ENCODE measurements at places on chromosomes 12 and 14.

DNA sequence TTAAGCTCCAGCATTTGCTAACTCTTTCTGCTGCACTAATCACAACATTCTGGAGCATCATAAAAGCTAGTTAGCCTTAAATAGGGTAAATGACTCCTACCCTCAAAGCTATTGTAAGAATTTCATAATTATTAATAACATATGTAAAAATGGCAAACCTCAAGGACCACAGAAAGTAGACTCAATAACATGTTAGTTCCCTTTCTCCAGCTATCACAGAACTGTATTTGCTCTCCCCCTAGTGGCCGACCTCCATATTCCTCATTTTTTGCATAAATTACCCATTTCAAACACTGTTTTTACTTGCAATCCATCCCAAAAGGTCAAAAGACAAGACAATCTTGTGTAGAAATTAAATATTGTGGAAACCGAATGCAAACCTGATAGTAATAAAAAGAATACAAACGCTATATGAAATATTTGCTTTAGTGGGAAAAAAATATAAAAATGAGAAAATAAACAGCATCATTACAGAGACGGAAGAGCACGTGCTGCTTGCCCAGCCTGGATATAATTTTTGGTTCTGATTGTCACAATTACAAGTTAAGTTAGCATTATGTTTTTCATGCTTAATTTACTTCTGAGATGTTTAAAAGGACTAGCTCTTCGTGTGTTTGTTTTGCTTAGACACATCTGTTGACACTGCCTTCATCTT is 97.9 kb downstream of the RERGL start:
- peak; percentile 52 for DNase-seq

- DNase-seq = no peak
Observed at GRCh38 chr12:29088611-29089219, 60.4 kb upstream of the FAR2 start.

- DNase-seq = no peak
Observed at GRCh38 chr12:12947902-12948301, 4.1 kb downstream of the GPRC5D start.

DNA sequence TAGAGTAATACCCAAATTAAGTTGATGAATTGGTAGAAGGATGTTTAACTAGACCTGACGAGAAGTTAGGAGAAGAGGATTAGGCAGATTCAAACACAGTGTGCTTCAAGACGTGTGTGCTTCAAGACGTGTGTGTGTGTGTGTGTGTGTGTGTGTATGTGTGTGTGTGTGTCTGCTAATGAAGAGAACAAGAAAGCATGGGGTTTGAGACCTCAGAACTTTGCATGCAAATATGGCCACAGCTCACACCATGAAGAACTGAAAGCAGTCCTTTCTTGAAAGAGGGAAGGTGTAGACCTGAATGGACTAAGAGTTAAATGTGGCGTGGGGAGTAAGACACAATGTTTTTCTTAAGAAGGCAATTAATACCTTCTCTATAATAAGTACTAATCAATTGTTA is 32.5 kb upstream of the SSPN start:
- DNase-seq = no peak

DNA sequence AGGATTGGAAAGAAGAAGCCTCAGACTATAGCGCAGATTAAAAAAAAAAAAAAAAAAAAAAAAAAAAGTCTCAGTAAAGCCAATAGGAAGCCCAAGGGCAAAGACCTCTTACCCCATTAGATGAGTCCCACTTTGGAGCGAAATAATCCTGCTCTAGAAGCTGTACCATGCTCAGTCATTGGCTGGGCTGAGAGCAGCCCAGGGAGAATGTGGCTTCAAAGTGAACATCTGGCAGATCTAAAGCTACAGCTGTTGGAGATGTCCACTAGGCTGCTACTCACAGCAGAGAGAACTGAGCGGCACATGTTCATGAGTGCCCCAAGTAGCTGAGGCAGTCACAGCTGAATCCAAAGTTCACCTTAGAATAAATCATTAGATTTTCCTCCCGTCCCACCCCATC is 560.9 kb downstream of the MED13L start:
- no peak for DNase-seq

DNA sequence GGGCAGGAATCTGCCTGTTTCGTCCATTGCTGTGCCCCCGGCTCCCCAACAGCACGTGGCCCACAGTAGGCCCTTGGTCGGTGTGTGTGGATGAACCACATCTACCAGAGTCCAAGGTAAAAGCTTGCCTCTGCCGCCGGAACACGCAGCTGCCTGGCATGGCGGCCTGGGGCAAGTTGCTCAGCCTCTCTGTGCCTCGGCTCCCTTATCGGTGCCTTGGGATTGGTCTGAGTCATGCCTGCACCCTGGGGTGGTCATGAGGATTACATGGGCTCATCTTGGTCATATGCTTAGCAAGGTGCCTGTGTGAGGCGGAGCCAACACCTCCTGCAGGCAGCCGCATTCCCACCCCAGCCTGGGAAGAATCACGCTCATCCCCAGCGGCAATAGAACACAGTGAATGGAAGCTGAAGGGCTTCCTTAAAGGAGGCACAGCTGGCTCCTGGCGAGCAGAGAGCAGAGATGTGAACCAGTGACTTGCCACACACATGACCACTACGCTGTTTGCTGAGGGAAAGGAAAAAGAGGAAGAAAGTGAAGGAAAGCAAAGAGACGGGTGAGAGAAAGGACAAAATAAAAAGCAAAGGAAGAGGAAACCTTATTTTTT is 5.5 kb upstream of the SCARB1 start:
- no peak for DNase-seq

DNA sequence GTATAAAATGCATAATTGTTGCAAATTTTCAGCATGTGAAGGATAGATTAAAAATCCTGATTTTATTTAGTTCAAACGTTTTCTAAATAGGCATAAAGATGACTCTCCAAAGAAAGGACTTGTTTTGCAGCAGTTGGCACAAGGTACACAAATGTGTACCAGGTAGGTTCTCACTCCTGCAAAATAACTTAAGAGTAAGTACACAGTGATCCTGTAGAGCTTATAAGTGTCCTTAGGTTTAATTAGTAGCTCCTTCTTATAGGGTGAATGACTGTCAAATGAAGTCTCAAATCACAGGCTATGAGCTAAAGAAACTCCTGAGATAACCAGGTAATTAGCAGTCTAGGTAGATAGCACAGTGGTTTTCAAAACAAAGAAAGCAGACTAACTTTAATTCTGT is 330.6 kb upstream of the MDGA2 start:
- no peak for DNase-seq

DNA sequence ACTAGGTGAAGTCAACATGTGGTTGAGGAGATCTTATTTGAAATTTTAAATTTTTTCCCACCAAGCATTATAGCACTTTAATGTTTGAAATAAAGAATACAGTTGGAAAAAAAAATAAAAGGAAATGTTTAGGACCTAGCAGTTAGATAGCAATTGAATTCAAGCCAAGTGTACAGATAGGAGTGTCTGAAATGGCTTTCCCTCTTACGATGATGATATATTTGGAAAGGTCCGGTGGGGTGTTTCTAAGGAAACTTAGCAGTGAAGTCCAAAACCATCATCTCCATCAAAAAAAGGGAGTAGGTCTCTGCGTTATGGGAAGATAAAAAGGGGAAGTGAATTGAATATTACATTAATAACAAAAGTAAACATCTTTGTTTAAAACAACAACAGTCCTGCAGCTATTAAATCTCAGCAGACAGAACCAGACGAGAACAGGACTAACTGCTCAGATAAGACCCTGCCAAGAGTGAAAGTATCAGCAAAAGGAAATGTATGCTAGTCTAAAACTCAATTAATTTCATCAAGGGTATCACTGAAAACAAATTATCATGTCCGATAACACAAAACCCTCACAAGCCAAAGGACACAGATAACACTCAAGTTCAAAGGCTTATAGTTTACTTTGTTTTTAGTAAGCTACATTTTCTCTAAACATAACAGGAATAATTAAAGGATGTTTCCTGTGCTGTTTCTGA is 242.0 kb downstream of the BMP4 start:
- DNase-seq = no peak

DNA sequence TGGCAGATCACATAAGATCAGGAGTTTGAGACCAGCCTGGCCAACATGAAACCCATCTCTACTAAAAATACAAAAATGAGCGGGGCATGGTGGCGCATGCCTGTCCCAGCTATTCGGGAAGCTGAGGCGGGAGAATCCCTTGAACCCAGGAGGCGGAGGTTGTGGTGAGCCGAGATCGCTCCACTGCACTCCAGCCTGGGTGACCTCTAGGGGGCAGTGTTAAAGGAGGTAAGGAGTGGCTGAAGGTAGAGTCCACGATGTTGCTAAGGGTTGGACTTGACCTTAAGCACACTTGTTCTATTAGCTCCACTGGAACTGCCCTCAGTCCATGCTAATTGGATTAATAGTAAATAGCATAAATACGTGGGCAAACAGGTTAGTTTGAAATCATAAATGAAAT is 62.4 kb upstream of the PSMC1 start:
- DNase-seq = no peak

DNA sequence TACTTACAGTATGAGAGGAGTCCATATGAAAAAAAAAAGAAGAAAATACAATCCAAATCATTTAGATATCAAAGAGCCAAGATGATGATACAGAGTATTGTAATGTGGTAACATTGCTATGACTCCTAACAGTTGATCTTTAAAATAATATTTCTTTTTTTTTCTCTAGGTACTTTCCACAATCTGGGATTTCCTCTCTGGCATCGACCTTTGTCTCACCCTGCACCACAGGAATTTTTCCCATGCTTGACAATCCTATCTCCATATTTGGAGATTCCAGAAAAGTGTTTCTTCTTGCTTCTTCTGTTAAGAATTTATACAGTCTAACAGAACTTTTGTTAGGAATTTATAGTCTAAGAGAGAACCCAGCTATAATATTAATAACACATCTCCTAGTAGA is 184.4 kb downstream of the ITPR2 start:
- no peak for DNase-seq

DNA sequence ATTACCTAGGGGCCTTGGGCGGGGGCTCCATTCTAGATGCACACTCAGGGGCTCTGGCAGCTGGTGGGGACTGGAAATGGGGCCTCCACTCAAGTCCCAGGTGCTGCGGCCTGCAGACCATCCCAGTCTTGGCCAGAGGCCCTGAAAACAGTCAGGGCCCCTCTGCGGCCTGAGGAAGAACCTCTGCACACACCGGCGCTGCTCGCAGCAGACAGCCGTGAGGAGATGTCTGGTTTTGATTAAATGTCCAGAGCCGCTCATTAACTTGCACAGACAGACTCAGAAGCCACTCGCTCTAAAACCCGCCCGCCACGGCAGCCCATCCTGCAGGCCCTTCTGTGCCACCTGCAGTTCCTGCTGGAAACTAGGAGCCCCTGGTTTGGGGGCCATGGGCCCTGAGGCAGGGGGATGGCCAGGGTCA is 36.4 kb upstream of the NCOR2 start:
- no peak for DNase-seq

GRCh38 chr12:1488908-1489381 is 105.4 kb downstream of the FBXL14 start:
- no peak for DNase-seq

DNA sequence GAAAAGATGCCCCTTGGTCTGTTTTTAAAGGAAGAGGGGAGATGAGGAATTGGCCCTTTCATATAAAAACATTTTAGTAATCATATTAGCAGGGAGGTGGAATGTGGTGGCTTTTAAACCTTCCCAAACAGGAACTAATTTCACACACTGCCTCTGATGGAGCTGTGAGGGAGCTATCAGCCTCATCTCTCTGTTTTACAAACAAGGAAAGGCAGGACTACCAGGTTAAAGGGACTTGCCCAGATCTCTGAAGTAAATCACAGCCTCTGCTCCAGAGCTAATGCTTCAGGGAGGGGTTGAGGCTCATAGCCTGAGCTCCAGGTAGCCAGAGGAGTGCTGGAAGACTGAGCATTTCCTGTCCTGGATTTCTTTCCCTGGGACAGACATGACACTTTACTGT is 1.1 kb upstream of the BMP4 start:
- no peak for DNase-seq

DNA sequence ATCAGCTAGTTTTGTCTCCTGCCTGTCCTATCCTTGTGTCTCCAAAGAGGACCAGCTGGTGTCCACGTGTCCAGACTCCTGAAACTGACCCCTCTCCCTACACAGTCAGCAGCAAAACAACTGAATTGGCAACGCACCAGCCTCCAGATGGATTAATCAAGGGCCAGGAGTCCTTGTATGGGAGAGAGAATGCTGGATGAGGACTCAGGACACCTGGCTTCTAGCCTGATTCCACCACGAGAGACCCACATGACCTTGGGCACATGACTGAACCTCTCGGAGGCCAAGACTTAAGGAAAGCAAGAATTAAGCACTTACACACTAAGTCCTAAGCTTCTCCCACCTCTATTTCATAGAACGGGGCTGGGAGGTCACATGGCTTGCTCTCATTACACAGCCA is 60.4 kb upstream of the CMKLR1 start:
- no peak for DNase-seq

- no peak for DNase-seq
Observed at GRCh38 chr12:79776111-79776510, 85.3 kb upstream of the PAWR start.

GRCh38 chr12:31362115-31362758 is 36.3 kb upstream of the SINHCAF start:
- DNase-seq = peak; percentile 54

GRCh38 chr12:130970908-130971233 is 17.2 kb downstream of the ADGRD1 start:
- DNase-seq = no peak

DNA sequence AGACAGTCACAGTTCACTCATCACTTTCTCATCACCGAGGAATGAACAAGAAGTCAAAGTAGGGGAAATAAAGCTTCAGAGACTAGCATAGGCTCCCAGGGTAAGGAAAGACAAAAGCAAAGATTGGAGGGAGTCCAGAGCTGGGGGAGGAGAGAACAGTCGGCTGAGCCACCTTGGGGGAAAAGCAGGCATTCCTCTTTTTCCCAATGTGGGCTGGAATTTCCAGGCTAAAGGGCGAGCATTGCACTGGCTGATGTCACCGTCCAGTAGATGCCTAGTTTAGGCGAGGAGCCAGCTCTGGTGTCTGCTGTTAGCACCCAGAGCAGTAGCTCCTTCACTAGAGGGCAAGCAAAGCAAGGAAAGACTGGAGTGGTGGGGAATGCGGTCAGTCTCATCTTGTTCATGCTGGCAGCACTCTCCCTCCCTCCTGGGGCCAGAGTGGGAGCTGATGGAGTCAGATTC is 8.5 kb upstream of the KRT75 start:
- no peak for DNase-seq

DNA sequence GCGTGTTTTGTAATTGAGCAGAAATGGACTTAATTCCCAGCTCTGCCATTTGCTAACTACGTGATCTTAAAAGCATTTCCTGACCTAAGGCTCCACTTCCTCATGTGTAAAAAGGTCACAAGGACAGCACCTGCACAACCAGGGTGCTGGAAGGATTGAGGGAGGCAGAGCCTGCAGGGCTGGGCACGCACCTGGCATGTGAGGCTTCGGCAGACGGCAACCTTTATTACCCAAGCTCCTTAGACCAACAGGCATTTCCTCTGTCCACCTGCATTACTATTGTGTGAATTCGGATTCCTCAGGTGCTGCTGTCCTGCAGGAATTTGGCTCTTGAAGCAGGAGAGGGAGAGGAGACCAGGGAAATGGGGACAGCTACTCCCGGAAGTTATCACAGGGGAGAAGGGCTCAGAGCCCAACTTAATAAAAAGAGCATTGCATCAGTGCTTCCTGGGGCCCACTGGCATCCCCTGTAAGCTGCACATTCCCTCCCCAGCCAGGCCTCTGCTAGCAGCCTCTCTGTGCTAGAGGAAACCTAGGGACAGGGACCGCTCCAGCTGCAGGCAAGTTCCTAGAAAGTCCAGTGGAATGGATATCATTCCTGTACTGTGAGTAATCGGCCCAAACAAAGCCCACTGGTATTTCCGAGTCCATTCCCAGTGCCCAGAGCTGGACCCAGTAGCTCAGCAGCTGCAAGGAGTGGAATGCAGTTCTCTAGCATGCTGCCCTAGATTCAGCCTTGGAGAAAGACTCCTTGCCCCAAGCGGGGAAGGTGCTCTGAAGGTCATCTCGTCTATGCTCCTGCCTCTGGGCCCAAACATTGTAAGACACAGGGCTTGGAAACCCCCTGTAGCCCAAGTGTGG is 157.1 kb upstream of the CCND2 start:
- no peak for DNase-seq

Data from NCI-H510A treated with DMSO at 0.1 percent for 48 hours (cell line).